Effector CD8-positive, alpha-beta T cell (primary cell): ENCODE measurements at places on chromosomes 4 and X.

GRCh38 chrX:54043056-54043455 lies 1.2 kb downstream of the PHF8 start:
- no peak for DNase-seq

- DNase-seq = peak; percentile 63
Measured at GRCh38 chrX:18390941-18391538, 34.4 kb upstream of the CDKL5 start.

DNA sequence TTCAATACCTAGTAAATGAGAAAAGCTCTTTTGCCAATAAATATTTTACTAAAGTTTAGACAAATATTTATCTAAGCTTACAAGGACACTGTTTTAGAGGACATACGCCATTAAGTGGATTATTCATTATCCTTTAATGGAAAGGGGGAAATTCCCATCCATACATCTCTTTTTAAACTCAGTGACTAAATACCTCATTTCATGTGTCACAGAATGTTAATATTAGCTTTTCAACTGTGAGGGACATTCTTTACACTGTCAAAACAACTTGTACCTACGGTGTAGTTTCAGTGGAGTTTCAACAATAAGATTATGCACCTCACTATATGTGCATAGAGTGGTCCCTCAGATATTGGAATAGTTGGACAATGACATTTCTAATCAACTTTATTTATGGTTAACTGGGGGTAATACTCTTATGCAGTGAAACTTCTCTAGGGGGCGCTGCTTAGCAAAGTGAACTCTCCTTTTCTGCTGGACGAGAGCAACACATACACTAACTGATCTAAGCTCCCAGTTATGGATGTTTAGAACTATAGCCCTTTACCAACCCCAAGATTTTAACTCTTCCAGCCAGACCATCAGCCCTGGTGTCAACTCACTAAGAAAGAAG lies 9.7 kb downstream of the HS6ST2 start:
- no peak for DNase-seq

GRCh38 chr4:785332-786073 lies 40.4 kb downstream of the CPLX1 start:
- DNase-seq = no peak

DNA sequence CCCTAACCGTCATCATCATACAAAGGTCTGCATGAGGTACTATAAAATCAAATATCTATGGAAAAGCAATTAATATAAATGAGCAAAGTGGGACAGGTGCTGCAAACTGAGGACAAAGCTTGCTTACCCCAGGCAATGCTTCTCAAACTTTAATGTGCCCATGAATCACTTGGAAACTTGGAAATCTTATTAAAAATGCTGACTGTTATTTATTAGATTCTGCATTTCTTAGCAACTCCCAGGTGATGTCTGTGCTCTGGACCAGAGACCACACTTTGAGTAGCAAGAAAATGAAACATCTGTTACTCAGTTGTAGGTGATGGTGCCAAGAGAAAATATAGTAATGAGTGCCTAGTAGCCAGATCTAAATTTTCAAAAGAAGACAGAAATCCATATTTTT lies 890.4 kb upstream of the FTHL17 start:
- no peak for DNase-seq

- no peak for DNase-seq
Measured at GRCh38 chrX:42079968-42080367, 156.6 kb upstream of the CASK start.

DNA sequence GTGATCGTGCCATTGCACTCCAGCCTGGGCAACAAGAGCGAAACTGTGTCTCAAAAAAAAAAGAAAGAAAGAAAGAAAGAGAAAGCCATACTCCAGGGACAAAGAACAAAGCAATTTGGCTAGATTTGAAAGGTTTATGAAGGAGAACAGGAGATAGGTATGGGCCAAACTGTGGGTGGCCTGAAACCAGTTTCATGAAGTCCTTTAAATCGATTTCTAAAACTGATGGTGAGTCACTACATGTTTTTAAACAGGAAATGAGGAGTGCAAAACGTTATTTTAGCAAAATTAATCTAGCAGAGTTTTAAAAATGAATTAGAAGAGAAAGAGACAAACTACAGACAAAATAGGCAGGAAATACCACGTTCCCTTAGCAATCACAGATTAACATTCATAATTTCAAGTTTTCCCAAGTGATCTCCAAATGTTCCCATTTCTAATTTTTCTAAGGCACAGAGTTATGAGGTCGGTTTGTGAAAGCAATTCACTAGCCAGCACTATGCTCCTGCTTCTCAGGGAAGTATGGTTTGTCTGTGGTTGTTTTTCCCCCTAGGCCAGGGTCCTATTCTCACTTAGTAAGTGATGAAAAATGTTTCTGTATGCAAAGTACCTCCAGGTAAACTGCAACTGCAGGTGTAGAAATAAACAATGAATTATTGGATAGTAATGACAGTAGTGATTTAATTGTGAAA lies 190.6 kb downstream of the PPP3CA start:
- DNase-seq = no peak

DNA sequence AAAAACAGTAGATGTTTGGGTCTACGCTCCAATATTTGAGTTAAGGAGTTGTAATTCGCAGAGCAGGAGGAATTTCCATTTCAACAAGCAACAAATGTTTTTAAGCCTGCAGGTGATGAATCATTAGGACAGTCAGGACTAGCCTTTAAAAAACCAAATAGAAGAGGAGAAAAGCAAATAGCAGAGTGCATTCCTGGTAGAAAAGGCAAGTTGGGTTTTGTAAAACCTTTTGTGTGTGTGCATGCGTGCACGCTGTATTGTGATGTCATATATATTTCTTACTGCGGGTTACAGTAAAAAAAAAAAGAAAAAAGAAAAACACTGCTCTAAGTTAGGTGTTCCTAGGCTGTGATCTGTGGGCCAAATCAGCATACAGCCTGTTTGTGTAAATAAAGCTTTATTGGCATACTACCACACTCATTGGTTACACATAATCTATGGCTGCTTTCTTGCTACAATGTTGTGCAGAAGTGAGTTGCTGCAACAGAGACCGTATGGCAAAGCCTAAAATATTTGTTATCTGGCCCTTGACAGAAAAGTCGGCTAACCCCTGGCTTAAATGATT lies 135.6 kb downstream of the MID1 start:
- no peak for DNase-seq

GRCh38 chr4:73068491-73069337 lies 802 bp downstream of the COX18 start:
- DNase-seq = no peak

DNA sequence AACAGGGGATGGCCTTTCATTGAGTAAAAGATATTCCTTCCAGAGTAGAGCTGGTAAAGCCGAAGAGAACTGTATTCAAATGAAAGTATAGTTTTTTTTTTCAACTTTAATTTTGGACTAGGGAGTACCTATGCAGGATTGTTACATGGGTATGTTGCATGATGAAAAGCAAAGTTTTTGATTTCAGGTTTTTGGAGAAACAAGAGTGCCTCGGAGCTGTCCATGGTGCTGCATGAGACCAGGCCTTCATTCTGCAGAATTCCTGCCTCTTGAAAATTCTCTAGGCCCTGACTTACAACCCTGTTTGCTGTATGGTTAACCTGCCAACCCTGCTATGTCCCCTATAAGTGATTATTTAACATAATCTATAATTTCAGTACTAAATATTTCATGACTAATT lies 1065.7 kb upstream of the FTHL17 start:
- no peak for DNase-seq

DNA sequence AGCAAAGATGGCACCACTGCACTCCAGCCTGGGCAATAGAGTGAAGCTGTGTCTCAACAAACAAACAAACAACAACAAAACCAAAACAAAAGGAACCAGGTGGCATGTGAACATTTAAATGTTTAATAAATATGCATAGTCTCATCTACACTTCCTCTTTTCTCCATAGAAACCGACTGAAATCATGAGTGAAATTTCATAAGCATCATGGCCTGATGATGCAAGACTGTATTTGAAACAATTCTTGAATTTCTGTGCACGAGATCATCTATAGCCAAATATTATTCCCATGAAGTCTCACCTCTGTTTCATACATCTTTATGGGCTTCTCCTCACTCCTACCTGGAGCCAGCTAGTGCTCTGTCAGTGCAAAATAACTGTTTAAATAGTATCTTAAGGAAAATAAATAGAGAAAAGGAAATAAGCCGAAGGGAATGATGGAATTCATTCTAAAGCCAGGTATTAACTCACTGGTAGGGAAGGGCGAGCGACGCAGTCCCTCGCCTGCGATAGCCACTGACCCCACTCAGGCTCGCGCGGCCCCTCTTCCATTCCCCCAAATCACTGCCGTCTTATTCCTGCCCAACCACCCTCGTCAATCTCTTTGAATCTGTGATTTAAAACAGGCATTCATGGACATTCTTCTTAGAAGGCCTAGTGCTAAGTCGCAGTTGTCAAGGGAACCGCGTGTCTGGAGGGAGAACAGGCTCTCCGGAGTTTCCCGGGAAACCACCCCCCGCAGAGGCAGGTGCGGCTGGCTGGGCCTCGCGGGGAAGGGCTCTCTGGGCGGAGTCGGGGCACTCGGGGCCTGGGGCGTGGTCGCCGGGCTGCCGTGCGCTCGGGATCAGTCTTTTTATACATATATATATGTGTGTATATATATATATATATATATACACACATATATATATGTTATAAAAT lies 52.4 kb upstream of the TRIM2 start:
- peak; percentile 27 for DNase-seq

DNA sequence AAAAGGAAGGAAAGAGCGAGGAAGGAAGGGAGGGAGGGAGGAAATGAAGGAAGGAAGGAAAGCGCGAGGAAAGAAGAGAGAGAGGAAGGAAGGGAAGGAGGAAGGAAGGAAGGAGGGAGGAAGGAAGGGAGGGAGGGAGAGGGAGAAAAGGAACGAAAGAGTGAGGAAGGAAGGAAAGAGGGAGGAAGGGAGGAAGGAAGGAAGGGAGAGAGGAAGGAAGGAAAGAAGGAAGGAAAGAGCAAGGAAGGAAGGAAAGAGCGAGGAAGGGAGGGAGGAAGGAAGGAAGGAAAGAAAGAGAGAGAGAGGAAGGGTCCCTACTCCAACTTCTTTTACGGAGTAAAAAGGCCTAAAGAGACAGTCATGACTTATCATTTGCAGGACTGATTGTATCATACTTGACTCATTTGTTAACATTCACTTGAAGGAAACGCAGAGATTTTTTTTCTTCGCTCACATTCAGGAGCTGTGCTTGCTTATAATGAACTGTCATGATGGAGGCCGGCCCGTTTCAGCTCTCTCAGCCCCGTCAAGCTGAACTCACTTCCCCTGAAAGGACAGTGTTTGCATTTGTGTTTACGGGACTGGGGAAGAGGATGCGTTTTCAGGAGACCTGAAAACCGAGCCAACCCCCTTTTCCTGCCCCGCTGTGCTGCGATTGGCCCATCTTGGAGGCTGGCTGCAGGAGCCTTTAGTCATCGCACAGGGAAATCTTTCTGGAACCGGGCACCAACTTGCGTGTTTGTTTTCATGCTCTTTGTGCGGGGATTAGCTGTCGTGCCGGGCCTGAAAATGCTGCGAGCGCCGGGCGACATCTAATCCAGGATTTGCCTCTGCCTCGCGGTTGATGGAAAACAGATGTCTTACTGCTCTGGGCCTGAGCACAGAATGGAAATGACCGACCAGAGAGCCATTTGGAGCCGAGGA lies 17.8 kb downstream of the TRIM2 start:
- no peak for DNase-seq

DNA sequence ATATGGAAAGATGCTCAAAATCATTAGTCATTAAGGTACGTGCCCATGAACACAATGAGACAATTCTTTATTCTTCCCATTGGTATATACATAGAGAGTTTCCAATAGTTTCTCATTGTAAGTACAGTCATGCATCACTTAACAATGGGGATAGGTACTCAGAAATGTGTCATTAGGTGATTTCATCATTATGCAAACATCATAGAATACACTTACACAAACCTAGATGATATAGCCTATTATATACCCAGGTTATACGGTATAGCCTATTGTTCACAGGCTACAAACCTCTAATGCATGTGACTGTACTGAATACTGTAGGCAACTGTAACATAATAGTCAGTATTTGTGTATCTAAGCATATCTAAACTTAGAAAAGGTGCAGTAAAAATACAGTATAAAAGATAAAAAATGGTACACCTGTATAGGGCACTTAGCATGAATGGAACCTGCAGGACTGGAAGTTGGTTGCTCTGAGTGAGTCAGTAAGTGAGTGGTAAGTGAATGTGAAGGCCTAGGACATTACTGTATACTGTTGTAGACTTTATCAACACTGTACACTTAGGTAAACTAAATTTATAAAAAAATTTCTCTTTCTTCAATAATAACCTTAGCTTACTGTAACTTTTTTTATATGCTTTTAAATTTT lies 49.6 kb downstream of the KLHL13 start:
- DNase-seq = no peak

DNA sequence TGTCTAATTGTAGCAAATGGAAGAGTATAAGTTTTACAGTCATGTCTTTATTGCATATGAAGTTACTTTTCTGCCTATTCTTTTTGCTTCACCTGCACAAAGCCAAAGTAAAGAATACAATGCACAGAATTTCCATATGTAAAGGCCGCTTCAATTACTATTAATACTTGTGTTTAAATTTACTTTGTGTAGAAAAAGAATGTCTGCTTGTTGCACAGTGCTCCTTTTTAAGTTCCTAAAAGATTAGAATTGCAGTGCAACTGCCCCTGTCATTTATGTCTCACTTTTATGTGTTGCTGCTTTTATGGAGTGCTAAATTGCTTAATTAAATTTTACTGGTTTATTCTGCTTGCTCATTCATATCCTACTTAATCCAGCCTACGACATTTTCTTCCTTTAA lies 830.5 kb downstream of the PDHA2 start:
- DNase-seq = no peak

GRCh38 chrX:92230628-92231027 lies 451.5 kb downstream of the PCDH11X start:
- no peak for DNase-seq

DNA sequence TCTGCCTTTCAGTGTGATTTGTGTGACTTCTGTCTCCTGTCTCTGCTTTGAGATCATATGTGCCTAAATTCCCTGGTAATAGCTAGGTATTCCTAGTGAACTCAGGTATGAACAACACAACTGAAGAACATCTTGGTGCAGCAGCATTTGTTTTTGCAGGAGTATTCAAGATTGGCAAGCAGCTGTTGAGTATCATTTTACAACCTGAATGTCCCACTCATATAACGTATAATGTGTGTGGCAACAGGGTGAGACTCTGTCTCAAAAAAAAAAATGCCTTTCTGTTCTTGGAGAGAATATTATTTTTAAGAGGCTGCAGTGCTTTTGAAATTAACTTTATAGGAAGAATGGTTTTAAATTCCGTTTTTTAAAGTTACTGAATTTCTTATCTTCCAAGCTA lies 7.7 kb downstream of the LSM6 start:
- DNase-seq = no peak

DNA sequence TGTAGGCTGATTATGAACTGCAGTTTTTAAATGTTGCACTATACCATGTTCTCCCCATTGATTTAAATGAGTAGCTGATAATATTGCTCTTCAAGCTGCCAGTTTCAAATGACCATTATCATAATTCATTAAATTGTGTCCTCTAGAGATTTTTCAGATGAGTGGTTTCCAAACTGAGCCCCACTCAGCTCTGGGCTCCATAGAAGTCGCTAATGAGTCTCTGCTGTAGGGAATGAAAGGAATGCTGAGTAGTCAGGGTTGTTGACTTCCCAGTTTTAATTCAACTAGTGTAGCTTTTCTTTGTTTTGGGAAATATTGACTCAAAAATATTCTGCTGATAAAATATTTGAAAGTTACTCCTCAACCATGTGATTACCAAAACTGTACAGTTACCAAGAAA lies 1081.1 kb downstream of the ARAP2 start:
- no peak for DNase-seq
